Posterior cingulate gyrus (tissue), 11 donors: ENCODE measurements at places on chromosomes 5 and 9.

GRCh38 chr5:105587963-105588662 lies 2025.5 kb upstream of the NUDT12 start:
- no peak for DNase-seq

- DNase-seq, result no peak
Measured at GRCh38 chr9:81627481-81627880, 61.9 kb downstream of the TLE1 start.

GRCh38 chr5:102218159-102218558 lies 77.9 kb downstream of the SLCO4C1 start:
- no peak for DNase-seq

- DNase-seq, result no peak
Measured at GRCh38 chr9:123370108-123370507, 14.1 kb downstream of the CRB2 start.

- DNase-seq, result no peak
Measured at GRCh38 chr5:106093134-106093533, 1577.6 kb downstream of the EFNA5 start.

DNA sequence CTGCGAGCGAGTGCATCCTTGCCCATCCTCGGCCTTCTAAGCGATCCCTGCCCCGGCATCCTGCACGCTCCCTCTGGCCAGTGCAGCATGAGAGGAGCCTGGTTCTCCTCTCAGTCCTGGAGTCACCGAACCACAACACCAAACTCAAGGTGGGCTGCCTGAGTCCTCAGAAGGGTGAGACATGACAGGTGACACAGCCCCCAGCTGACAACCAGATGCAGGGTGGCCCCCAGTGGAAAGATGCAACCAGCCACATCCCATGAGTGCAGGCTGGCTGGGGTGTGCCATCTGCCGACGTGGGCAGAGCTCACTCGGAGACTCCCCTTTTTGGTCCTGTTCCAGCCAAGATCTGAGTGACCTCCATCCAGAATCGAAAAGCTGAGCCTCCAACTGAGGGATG lies 58.4 kb downstream of the COL23A1 start:
- DNase-seq, result no peak

GRCh38 chr5:1917830-1918487 lies 35.2 kb upstream of the IRX4 start:
- no peak for DNase-seq

DNA sequence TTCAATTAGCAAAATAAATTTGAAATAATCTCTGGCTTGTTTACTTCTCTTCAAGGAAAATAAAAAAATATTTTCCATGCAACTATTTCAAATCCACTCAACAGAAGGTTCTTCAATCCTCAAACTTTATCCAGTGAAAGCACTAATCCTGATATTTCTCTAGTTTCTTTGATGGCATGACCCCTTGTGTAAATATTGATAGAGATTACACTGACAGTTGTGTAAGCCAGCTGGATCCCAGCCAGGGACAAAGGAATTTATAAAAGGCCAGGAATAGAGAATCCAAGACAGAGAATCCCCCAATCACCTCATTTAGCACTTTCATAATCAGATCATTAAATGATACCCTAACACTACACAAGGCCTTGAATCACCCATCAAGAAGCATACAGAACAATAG lies 135.2 kb downstream of the GNA14 start:
- DNase-seq, result no peak

GRCh38 chr5:125894383-125894782 lies 528.8 kb upstream of the GRAMD2B start:
- no peak for DNase-seq

DNA sequence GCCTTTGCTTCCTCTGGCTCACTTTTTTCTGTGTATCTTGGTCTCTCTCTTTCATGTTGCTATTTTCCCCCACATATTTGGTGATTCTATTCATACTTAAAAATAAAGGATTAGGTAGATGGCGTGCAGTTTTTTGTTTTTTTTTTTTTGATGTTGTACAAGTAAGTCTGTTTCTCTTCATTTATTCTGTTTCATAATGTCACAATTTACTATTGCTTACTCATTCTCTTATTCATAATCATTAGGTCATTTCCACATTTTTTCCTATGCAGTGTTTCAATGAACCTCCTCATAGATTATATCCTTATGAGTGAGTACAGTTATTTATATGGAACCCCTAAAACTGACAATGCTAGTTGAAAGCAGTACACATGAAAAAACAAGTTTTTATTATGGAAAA lies 136.3 kb downstream of the APBA1 start:
- no peak for DNase-seq

GRCh38 chr9:37046683-37047082 lies 12.6 kb upstream of the PAX5 start:
- no peak for DNase-seq

DNA sequence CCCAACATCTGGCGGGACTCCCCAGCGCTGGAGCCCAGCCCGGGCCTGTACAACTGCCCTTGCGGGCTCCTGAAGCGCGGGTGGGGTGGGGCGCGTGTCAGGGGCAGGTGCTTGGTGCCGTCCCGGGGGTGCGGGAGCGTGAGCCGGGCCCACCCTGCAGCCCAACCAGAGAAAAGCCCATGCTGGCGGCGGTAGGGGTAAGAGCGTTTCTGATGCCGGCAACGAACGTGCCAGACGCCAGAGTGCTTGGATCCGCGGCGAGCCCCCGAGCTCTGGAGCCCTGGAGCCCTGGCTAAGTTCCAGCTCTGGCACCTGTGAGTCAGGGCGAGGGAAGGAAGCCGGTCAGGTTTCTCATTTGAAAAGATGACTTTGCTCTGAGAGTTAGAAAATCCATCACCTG lies 58.0 kb downstream of the ZNF510 start:
- no peak for DNase-seq

GRCh38 chr9:110837401-110838005 lies 168.9 kb downstream of the MUSK start:
- DNase-seq, result no peak

- no peak for DNase-seq
Measured at GRCh38 chr5:154176181-154176580, 14.4 kb upstream of the GALNT10 start.

DNA sequence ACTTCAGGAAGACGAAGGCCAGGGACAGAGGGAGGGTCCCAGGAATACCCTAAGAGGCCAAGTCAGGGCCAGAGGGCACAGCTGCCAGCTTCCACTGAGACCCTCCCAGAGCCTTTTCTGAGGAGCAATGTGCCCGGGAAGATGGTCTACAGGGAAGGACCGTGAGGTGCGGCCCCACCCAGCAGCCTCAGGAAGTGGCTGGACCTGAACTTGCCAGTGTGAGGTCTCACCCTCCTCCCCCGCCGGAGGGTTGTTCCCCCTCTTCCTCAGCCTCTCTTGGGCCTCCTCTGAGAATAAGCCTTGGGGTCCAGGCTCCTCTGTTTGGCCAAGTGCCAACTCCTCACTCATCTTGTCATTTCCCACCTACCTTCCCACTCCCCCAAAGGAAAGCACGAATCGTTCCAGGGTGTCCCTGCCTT lies 13.4 kb upstream of the SLC25A51 start:
- DNase-seq, result no peak

- DNase-seq, result no peak
Measured at GRCh38 chr9:105311306-105311705, 66.9 kb downstream of the SLC44A1 start.

DNA sequence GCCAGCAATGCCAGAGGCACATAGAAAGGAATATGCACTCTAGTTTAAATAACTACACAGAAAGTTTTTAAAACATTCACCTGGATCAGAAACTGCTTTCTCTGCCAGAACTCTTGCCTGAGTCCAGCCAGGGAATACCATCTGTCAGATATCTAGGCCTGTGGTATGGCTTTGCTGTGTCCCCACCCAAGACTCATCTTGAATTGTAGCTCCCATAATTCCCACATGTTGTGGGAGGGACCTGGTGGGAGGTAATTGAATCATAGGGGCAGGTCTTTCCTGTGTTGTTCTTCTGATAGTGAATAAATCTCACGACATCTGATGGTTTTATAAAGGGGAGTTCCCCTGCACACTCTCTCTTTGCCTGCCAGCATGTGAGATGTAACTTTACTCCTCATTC lies 41.5 kb upstream of the KCNV2 start:
- DNase-seq, result no peak
